Activated CD8-positive, alpha-beta memory T cell treated with anti-CD3 and anti-CD28 coated beads, Interleukin-2, amount 10 ng/mL, durations not matched to agents 7 days and 5 days (primary cell): ENCODE measurements at places on chromosomes 5 and 9.
A peak's percentile ranks its signal among the peaks of the same experiment; 100 is the strongest.

DNA sequence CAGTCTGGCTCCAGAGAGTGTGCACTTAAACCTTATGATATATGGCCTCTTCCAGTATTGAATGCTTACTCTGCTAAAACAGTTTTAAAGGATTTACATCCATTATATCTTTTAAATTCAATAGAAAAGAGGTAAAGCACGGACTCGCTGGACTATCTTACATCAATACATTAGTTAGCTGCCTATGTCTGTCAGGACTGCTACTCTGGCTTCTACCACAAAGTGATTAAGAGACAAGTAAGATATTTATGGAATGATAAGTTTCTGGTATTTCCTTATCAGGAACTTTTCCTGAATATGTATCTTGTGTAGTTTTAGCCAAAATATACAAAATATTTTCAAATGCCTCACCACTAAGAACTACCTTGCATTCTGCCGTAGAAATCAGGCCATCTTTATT is 295.1 kb downstream of the ISL1 start:
- DNase-seq: no peak

DNA sequence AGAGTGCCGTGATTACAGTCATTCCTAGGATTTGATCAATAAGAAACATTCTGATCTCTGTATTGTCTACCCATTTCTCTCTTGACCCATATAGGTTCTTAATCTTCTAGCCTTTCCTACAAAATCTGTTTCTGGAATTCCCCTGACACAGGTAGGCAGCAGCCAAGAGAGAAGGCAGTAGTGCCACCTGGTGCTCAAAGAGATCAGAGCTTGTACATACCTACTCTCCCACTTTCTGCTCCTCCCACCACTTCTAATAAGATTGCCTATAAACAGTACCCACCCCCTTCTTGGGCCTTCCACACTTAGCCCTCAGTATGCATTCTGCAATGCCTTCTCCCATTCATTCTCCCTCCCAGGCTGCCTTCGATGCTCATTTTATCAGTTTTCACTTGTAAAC is 117.4 kb upstream of the RORB start:
- peak; percentile 40 for DNase-seq

GRCh38 chr9:78893774-78894401 is 597.0 kb downstream of the PSAT1 start:
- no peak for DNase-seq

DNA sequence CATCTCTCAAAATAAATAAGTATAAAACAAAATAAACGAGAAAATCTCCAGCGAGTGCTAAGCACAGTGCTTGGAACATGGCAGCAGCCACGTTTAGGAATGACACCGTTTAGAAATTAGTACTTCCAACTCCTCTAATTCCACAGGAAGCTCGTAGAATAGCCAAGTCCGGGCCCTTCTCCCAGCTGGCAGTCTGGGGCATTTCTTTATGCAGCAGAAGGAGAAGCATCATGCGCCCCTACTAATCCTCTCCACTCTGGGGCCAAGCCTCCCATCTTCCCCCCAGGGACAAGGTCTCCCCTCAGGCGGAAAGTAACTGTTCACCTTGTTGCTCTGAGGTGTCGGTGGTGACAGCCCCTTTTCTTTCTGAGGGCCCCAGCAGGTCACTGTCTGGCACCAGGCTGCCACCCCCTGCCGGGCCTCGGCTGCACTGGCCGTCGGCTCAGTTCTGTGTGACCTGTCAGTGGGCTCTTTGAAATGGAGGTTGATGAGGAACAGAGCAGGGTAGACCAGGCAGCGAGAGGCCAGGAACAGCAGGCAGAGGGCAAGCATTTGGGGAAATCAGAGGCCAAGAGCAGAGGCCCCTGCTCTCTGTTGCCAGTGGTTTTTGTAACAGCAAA is 113.5 kb upstream of the WWC1 start:
- no peak for DNase-seq

- DNase-seq: no peak
Observed at GRCh38 chr5:169695919-169696490, 58.9 kb downstream of the DOCK2 start.

- peak; percentile 46 for DNase-seq
Observed at GRCh38 chr5:115842089-115842935, 577 bp downstream of the AP3S1 start.

GRCh38 chr9:100661668-100662067 is 83.8 kb downstream of the CAVIN4 start:
- DNase-seq: no peak

- DNase-seq: no peak
Observed at GRCh38 chr9:79446523-79447307, 125.0 kb upstream of the TLE4 start.

GRCh38 chr5:1946122-1946677 is 63.5 kb upstream of the IRX4 start:
- DNase-seq: no peak

DNA sequence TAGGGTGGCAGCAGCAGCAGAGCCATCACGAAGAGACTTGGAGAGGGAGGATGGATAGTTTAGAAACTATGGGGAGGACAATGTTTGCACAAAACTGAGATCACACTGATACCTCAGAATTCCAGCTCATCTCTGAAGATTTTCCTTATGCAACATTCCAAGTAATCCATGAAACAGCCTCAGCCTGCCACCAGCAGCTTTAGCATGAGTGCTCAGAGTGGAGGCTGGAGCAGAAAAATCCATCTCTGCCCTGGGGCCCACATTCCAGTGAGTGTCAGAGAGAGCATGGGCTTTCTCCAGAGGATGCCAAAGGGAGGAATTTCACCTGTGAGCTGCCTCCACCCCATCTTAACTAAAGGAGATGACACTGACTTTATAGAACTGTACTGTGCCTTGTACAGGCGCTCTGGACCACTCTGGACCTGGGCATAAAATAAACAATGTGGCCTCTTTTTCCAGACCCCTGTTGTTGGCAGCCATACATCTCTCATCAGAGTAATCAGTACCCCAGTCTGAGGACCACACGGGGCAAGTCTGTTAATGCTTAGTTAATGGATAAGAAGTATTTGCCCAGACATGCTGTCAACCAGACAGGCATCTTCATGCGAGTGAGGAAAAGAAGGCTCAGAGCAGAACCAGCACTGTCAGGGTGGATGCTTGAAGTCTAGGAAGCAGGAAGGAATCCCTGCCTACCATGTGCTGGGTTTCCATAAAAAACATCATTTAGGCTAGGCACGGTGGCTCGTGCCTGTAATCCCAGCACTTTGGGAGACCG is 440.9 kb downstream of the ENC1 start:
- no peak for DNase-seq
